Ovary (tissue), 10 donors: ENCODE measurements at places on chromosomes 1 and 21. TPM values are rescaled to one million over a fixed set of nuclear protein-coding genes. Genes with fewer than 3 reads are reported as not detected.

Gene IGSF5
- polyA plus RNA-seq, result 0.50 TPM

Gene TIAM1
- 5.8 TPM for polyA plus RNA-seq

GRCh38 chr1:39653546-39654031 lies 14.1 kb upstream of the HEYL start:
- peaks cover 2% of the 10 kb centered on the region for H3K4me1 ChIP-seq
- DNase-seq, result peak; percentile 80

DNA sequence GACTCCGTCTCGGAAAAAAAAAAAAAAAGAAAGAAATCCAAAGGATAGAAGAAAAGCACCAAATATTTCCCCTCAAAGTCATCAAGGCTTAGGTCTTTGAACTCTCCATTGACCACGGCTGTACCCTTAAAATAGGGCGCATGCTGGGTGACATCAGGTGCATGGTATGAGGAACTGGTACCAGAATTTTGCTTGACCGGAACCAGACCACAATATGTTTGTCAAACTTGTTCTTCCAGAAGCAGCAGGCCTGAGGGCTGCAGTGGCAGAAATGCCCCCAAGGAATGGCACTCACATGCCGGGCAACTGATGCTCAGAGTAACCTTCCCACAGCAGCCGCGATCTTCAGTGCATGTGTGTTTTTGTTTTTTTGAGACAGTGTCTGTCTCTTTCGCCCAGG lies 21.0 kb downstream of the RCC1 start:
- DNase-seq, result no peak
- no peak overlapping the region for H3K4me3 ChIP-seq
- no peak overlapping the region for H3K27ac ChIP-seq
- H3K36me3 ChIP-seq, result no peaks in the 10 kb centered on the region
- no peaks in the 10 kb centered on the region for H3K27me3 ChIP-seq

DNA sequence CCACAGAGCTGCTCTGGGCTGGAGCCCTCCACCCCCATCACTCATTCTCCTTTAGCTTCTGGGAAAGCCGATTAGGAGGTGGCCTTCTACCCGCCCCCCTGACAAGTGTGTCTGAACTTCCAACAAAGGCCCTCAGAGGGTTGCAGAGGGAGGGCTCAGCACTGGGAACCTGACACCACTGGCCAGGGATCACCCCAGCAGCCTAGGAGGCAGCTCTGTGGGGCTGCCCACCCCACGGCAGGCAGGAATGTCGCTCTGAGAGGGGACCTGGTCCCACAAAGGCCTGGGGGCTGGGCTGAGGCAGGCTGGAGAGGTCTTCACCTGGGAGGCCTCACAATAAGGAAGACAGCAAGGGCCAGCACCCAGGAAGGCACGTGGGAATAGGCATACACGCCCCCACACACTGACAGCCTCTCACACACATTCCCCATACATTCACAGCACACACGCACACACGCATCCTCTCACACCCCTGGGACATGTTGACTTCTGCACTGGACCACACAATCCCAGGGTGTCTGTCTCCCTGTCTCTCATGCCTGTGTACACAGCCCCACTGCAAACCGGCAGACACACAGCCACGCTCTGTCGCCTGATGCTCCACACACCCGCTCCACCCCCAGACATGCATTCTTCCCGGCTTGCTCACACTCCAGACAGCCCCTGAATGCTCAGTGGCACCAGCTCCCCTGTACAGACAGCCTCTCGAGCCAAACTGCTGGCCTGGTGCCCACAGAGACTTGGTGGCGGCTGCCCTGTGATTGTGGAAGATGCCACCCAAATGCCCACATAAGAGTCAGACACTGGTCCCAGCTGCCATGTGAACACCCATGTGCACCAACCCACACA lies 30.7 kb downstream of the DMBX1 start:
- H3K4me1 ChIP-seq, result no peaks in the 10 kb centered on the region
- no peak for DNase-seq
- no peaks in the 10 kb centered on the region for H3K27me3 ChIP-seq

Gene LYPD8
- polyA plus RNA-seq, result not detected

DNA sequence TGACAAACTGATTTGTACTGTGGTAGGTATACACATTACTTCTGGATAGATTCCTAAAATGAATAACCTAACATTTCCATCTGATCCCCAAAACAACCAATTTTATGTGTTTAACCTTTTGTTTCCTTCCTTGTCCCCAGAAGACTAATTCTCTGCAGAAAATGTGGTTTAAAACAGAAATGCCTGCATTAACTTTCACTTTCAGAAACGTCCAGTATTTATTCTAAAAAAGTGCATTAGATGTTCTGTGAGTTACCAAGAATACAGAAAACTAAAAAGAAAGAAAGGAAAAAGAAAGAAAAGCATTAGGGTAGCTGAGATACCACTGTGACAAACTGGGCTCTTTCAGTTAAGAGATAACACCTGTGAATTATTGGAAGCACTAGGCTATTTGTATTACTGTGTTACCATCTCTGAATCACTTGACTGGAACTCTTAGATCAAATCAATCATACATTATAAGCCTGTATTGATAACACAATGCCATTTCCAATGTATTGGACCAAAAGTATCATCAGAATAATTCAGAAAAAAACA lies 177.7 kb downstream of the NCAM2 start:
- no peak for DNase-seq
- H3K4me3 ChIP-seq, result no peak overlapping the region
- no peaks in the 10 kb centered on the region for H3K27me3 ChIP-seq
- H3K36me3 ChIP-seq, result no peaks in the 10 kb centered on the region

DNA sequence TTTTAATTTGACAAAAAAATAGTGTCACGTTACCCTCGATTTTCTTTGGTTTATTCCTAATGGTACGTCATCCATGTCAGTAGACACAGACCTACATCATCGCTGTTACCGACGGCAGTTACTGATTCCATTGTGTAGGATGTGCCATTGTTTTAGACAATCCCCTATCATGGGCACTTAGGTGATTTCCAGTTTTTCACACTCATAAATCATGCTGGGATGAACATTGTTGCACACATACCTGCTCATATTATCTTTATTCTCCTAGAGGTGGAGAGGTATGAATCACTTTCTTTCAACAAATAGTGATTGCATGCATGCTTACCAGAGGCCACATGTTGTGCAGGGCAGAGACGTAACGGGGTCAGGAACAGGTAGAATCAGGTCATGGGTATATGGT lies 79.7 kb upstream of the EFHD2 start:
- no peak overlapping the region for H3K4me3 ChIP-seq
- H3K27ac ChIP-seq, result no peak overlapping the region
- H3K36me3 ChIP-seq, result no peaks in the 10 kb centered on the region
- peaks cover 7% of the 10 kb centered on the region for H3K4me1 ChIP-seq
- H3K27me3 ChIP-seq, result no peaks in the 10 kb centered on the region
- no peak for DNase-seq

Gene FCN3
- 2.5 TPM for polyA plus RNA-seq

DNA sequence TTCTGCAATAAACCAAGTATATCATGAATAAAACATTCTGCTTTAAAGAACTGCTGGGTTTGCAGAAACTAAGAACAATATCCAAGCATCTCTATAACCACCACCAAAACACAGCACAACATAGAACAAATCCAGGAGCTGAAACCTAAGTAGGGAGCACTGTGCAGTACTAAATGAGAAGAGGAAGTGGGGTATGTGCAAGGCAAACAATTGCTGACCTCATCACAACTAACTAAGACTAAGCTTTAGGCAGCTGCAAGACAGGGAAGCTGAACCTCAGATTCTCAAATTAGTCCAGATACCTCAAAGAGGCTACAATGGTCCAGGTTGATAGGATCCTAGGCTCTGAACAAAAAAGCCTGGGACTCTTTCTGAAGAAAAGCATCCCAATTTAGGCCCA lies 172.6 kb downstream of the SLC44A5 start:
- no peak overlapping the region for H3K27ac ChIP-seq
- H3K36me3 ChIP-seq, result no peaks in the 10 kb centered on the region
- DNase-seq, result no peak
- no peaks in the 10 kb centered on the region for H3K27me3 ChIP-seq
- no peak overlapping the region for H3K4me3 ChIP-seq

DNA sequence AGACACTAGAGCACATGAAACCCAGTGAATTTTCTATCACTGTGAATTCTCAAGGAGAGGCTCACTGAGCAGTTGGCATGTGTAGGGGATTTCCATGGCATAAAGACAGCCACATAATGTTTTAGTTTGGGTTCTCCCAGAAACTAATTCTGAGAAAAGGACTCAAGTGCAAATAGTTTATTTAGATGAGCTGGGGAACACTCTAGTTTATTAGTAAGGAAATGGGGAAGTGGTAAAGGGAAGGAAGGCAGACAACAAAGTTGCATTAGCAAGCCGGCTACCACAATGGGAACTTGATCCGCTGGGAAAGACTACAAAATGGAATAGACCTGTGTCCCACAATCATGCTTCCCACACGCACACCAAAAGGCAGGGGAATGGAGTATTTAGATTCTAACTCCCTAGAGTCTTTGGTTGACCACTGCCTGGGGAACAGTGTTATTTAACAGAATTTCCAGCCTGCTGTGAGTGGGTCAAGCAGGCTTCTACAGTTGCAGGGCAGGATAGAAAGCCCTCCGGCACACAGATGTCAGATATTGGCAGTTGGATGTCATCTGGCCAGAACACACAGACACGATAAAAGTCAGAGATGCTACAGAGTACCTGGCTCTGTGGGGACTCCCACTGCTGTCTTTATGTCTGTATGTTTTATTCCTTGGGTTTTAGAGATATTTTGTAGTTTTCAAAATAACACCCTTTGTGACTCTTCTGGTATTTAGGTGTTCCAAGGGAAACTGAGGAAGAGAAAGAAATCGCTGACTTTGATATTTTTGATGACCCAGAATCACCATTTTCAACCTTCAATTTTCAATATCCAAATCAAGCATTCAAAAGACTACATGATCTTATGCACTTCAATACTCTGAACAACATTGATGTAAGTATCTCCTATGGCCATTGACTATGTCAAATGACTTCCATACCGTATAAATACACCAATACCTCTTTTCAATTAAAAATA lies 150.1 kb downstream of the PLA2G4A start:
- DNase-seq, result no peak
- H3K4me1 ChIP-seq, result no peaks in the 10 kb centered on the region
- no peak overlapping the region for H3K4me3 ChIP-seq
- H3K36me3 ChIP-seq, result no peaks in the 10 kb centered on the region
- no peak overlapping the region for H3K27ac ChIP-seq
- H3K27me3 ChIP-seq, result no peaks in the 10 kb centered on the region

DNA sequence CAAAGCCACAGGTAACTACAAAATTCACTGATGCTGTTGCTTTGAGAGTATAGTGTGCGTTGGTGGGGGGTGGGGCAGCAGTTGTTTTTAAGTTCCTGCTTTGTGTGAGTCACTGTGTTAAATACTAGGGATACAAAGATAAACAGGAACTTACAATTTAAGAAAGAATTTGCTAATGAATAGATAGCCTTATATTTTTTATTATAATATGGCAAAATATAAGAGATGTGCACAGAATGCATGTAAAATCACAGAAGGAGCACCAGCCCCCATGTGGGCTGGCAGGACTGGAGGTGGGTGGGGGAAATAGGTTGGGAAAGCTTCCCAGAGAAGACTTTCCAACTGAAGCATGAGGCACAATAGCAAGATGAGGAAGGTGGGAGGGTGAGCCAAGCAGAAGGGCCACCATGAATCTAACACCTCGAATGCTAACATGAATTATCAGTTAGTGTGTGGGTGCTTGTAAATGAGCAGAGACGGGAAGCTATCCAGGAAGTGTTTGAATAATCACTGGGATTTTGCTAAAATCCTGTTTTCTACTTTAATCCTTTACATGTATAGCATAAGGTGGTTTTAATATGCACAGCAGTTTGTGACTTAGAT lies 57.0 kb upstream of the RAVER2 start:
- no peaks in the 10 kb centered on the region for H3K36me3 ChIP-seq
- H3K27me3 ChIP-seq, result no peaks in the 10 kb centered on the region
- no peak overlapping the region for H3K27ac ChIP-seq
- peaks cover 1% of the 10 kb centered on the region for H3K4me1 ChIP-seq

- no peaks in the 10 kb centered on the region for H3K36me3 ChIP-seq
- H3K27ac ChIP-seq, result no peak overlapping the region
- H3K4me1 ChIP-seq, result peaks cover 3% of the 10 kb centered on the region
- no peaks in the 10 kb centered on the region for H3K27me3 ChIP-seq
- DNase-seq, result no peak
Observed at GRCh38 chr1:33219886-33220661, 36.2 kb upstream of the ZNF362 start.

Gene VPS13D
- polyA plus RNA-seq, result 36.0 TPM

- H3K27me3 ChIP-seq, result no peaks in the 10 kb centered on the region
- H3K4me3 ChIP-seq, result no peak overlapping the region
- H3K36me3 ChIP-seq, result no peaks in the 10 kb centered on the region
- no peaks in the 10 kb centered on the region for H3K4me1 ChIP-seq
- no peak overlapping the region for H3K27ac ChIP-seq
- DNase-seq, result no peak
Observed at GRCh38 chr1:154863315-154864174, 6.5 kb downstream of the KCNN3 start.
